ENCODE measurements at places on chromosomes 1 and 21. TPM values are rescaled to one million over a fixed set of nuclear protein-coding genes. Genes with fewer than 3 reads are reported as not detected.

The FNBP1L gene
- 0.86 TPM for total RNA-seq

DNA sequence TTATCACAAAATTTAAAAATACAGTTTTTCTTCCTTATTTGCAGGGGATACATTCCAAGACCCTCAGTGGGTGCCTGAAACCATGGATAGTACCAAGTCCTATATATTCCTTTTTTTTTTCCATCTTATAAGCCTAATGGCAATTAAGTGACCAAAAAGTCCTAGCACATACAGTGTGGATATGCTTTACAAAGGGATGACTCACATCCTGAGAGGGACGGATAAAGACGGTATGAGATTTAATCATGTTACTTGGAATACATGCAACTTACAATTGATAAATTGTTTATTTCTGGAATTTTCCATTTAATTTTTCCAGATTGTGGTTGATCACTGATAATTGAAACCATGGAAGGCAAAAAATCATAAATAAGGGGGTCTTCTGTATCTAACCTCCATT is 181.2 kb upstream of the BRINP3 start:
- DNase-seq, result no peak

GRCh38 chr1:20255666-20256065 is 35.0 kb upstream of the VWA5B1 start:
- DNase-seq, result no peak

DNA sequence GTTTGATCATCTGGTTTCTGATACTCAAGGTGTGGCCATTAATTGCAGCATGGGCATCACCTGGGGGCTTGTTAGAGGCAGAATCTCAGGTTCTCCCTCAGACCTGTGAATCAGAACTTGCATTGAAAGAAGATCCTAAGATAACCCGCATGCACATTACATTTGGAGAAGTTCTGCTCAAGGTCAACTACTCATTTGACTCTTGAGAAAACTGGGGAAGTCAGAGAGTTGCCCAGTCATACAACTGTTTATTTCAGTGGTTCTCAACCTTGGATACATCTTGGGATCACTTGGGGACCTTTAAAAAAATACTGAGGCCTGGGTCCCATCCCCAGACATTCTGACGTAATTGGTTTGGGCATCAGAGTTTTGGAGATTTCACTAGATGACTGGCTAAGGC is 30.5 kb downstream of the CAMTA1 start:
- DNase-seq, result no peak

The CCDC181 gene
- total RNA-seq, result not detected

The RGSL1 gene
- total RNA-seq, result not detected

GRCh38 chr1:107140703-107141490 is at the start of gene NTNG1:
Gene NTNG1, plus strand, starts transcription at chr1:107141039.
- DNase-seq, result peak; percentile 52

The ATF3 gene
- 25.1 TPM for total RNA-seq
